ENCODE measurements at places on chromosomes 2 and 18.
A peak's percentile ranks its signal among the peaks of the same experiment; 100 is the strongest.

- DNase-seq = no peak
Observed at GRCh38 chr2:128442053-128442751, 123.5 kb upstream of the HS6ST1 start.

DNA sequence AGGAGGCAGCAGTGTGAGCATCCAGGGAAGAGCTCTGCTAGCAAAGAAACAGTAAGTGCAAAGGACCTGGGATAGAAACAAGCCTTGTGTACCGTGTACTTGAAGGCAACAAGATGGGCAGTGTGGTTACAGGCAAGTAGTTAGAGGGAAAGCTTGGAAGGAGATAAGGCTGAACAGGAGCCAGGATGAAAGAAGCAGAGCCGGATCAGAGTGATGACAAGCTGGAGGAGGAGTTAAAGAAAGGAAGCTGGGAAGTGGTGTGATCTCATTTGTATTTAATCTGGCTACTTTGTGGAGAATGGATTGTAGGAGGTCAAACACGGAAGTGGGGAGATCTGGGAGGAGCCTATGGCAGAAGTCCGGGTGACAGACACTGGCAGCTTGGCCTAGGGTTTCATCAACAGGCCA, 44.7 kb upstream of the VPS54 start:
- no peak for DNase-seq

DNA sequence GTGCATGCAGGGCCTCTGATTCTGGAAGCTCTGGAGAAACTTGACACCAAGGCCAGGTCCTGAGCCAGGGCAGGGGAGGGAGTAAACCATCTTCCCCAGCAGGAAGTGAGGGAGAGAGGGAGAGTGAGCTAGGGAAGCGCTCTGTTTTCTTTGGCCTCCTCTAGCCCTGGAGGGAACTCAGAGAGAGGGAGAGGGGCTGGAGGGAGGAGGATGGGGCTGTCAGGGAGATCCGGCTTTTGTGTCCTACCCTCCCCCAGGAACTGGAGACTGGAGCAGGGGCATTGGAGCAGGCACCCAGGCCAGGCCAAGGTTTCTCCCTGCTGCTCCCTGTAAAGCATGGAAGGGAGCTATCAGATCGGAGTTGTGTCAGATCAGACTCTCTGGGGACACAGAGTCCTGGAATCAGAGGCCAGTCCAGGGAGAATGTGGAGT, 22.7 kb upstream of the PKDCC start:
- DNase-seq = no peak

DNA sequence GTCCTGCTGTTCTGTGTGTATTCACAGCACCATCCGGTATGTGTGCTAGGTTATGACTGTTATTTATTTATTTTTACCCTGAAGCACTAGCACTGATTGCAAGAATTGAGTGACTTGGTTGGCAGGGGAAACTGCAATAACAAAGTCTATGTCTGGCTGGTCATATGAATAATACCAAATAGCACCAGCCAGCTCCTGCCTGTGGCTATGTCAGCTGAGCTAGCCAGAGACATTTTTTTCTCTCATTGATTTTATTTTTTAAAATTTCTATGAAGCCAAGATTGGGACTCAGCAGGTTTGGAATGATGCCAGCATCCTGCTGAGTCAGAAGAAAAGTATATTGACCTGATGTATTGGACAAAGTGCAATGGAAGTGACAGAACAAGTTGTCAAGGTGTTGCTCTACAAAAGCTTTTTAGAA, 188.5 kb upstream of the CDH2 start:
- DNase-seq = no peak

DNA sequence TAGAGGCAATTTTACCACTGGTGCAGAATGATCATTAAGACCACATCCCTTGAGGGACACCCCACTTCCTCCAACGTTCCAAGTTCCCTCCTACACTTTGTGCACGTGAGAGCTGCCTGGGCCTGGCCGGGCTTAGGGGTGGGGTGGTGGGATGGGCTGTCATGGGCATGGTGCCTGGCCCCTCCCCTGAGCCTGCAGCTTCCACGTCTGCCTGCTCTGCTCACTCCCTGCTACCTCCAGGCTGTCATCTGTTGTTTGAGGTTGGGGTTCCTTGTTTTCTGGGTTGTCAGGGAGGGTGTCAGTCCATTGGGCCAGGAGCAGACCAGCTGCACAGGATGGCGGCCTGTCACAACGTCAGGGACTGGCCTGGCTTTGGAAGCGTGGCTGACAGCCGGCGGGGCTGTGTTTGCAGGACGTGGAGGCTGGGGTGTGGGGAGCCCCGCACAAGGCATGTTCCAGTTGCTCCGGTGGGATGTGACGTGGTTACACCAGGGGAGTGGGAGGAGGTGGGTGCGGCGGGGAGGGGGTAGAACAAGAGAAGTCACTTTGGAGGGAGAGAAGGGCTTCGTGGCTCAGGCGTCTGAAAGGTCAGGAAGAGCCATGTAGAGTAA, 72.3 kb downstream of the RTP5 start:
- no peak for DNase-seq

DNA sequence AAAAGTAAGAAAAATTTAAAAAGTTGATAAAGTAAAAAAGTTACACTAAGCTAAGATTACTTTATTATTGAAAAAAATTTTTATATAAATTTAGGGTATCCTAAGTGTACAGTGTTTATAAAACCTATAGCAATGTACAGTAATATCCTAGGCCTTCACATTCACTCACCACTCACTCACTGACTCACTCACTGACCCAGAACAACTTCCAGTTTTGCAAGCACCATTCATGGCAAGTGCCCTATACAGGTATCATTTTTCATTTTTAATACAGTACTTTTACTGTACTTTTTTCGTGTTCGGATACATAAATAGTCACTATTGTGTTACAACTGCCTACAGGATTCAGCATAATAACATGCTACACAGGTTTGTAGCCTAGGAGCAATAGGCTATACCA, 8.9 kb upstream of the THUMPD2 start:
- DNase-seq = no peak

DNA sequence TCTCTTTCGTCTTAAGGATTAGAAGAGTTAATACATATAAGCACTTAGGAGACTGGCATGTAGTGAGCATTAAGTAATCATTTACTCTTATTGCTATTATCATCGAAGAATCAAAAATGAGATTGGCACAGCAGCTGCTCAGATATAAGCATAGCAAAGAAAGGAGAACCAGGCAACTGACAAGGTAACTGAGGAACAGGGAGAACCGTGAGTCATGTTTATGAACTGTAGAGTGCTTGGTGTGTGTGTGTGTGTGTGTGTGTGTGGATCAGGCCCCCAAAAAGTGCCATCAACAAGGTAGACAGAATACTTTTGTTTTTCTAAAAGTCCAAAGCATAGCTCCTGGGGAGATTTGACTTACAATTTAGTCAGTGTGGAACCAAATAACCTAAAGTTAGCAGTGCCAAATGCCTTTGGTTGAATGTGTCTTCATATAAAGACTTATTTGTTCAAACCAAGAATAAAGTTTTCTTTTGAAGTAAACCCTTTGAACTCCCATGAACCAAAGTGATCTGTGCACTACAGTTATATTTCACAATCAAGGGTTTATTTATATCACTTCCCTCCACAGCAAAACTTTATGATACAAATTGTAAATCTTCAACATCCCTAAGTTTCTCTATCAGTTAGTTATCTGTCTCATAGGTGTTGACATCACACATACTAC, 660.6 kb downstream of the NYAP2 start:
- no peak for DNase-seq

- DNase-seq = no peak
Observed at GRCh38 chr2:236908439-236909192, 177.1 kb upstream of the COPS8 start.

DNA sequence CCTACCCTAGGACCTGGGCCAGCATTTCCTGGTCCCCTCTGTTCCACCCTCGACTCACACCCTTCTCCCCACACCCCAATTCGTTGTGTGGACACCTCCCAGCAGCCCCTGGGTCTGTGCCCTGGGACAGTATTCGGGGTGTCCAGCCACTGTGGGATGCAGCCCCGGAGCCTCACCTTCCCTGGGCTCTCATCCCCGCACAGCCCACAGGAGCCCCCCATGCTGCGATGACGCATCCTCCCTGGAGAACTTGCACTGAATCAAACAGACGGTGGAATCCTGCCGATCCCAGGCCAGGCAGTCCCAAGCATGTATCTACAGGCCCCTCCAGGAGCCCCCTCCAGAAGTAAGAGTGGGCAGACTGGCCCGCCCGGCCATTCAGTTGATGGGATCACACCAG, 9.7 kb downstream of the ITM2C start:
- no peak for DNase-seq

GRCh38 chr18:10791169-10791831, 265.5 kb downstream of the NAPG start:
- no peak for DNase-seq

DNA sequence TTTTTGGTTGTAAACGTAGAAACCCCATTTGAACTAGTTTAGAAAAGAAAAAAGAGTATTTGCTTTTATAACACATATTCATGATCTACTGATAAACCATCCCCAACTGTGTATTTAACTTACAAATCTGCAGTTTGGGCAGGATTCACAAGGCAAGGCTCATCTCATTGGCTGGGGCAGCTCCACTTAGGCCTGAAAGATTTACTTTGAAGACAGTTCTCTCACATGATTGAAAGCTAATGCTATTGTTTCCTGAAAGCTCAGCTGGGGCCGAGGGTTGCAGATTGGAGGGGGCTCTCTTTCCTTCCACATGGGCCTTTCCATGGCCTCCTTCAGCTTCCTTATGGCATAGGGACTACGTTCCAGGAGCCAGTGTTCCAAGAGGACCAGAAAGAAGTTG, 47.4 kb downstream of the ARHGAP15 start:
- DNase-seq = peak; percentile 44

DNA sequence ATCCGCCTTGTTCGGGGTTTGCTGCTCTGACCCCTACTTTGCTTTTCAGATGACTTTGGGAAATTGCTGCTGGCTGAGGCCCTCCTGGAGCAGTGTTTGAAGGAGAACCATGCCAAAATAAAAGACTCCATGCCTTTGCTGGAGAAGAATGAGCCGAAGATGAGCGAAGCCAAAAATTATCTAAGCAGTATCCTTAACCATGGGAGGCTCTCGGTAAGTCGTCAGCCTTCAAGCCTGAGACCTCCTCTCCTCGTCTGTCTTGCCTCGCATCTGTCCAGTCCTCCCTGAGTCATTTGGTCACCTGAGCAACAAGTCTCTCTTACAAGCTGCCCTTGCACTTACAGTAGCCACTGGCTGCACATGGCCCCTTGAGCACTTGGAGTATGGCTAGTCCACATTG, 34.7 kb upstream of the MCFD2 start:
- no peak for DNase-seq

DNA sequence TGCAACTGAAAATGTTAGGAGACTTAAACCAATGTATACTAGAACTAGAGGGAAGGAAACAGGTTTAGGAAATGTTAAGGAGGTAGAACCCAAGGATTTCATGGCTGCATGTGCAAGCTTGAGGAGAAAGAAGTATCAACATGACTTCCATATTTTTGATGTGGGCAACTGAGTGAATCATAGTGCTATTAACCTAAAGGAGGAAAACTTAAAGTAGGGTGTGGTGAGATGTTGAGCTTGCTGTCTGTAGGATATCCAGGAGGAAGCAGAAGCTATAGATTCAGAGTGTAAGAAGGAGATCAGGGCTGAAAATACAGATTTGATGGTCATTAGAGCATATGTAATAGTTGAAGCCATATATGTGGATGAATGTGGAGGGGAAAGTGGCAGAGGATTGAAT, 31.5 kb downstream of the NDC80 start:
- no peak for DNase-seq

- DNase-seq = no peak
Observed at GRCh38 chr2:16931441-16931840, 265.8 kb upstream of the CYRIA start.

- DNase-seq = no peak
Observed at GRCh38 chr2:50613161-50613560, 418.8 kb downstream of the NRXN1 start.

- DNase-seq = no peak
Observed at GRCh38 chr2:165238295-165238694, 919 bp upstream of the SCN2A start.

DNA sequence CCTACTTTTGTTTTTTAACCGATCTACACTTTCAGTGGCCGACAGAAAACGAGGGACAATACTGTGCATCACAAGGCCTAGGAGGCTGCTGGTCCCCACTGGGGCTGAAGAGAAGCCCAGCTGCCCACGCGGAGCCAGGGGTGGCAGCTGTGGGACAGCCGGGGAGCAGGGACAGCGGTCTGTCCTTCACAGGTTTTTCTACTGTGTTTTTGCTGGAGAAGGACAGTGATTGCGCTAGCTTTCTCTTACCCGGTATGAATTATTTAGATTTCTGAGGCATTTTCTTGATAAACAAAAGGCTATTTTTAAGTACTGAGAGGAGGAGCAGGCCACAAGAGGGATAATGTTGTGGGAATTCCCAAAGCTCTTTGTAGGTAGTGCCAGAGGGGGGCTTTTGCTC, 219.8 kb downstream of the ATAD2B start:
- DNase-seq = no peak

DNA sequence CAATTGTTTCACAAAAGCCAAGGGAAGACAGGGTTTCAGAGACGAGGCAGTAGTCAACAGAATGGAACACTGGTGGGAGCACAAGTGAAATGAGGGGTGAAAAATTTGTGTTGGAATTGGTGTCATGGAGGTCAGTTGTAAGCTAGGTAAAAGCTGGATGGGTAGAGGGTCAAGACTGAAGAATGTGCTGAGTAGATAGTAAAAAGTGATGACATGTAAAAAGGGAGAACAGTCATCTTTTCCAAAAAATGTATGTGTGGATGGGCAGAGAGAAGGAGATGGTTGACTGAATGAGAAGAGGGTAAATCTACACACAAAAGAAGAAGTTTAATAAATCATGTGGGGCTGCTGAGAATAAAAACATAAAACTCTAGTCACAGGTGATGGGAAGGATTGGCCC, 92.7 kb upstream of the COL3A1 start:
- DNase-seq = no peak

GRCh38 chr2:12684471-12684936, 32.2 kb upstream of the TRIB2 start:
- DNase-seq = no peak

- DNase-seq = no peak
Observed at GRCh38 chr2:43266711-43267111, 40.3 kb upstream of the ZFP36L2 start.

- DNase-seq = no peak
Observed at GRCh38 chr2:39007875-39008504, 112.9 kb downstream of the SOS1 start.

GRCh38 chr2:177334940-177335543, 57.5 kb upstream of the AGPS start:
- DNase-seq = peak; percentile 61

DNA sequence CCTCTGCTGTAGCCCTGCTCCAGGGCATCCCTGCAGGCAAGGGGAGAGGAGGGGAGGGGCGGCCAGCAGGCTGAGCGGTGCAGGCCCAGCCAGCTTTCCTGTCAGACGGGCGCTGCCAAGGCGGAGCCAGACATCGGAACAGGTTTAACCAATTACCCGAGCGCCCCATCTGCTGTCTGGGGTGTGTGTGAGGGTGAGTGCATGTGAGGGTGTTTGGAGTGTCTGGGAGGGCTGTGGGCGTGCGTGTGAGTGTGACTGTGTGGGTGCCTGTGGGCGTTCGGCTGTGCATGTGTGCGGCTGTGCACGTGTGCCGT, 20.0 kb downstream of the EMX1 start:
- DNase-seq = no peak

- no peak for DNase-seq
Observed at GRCh38 chr2:106129150-106129549, 65.0 kb downstream of the UXS1 start.

Measured in CD4-positive, alpha-beta T cell treated with Interleukin-17A for 1 hour (primary cell).